Right forelimb (tissue), 1 donor: ENCODE measurements at places on chromosomes 5 and 9.
A peak's percentile ranks its signal among the peaks of the same experiment; 100 is the strongest.

DNA sequence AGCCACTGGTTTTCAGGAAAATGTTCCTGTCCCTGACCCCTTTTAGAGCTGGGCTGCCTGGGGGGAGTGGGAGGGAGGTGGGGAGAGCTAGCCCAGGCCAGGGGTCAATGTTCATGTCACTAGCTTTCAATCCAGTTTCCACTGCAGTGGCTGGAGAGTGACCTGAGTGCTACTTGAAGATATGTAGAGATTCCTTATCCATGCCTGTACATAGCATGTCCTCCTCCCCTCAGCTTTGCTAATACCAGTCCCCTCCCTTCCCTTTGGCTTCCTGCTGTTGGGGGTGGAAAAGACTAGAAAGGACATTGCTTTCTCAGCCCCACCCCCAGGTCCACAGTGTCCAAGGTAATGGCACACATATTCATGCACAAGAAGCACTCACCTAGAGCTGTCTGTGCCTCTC is 7.8 kb downstream of the DNAJB5 start:
- DNase-seq = no peak

GRCh38 chr9:120431268-120431667 is 148.7 kb downstream of the CDK5RAP2 start:
- DNase-seq = no peak

- DNase-seq = no peak
Observed at GRCh38 chr5:139795074-139796001, at the start of gene PSD2. Gene PSD2, plus strand, starts transcription at chr5:139795808. Its CDS starts 13,633 bp downstream, at chr5:139809441.

- no peak for DNase-seq
Observed at GRCh38 chr9:123005964-123006363, 27.5 kb upstream of the GPR21 start.

GRCh38 chr9:121201045-121201737 is 478 bp downstream of the RAB14 start:
- peak; percentile 63 for DNase-seq

DNA sequence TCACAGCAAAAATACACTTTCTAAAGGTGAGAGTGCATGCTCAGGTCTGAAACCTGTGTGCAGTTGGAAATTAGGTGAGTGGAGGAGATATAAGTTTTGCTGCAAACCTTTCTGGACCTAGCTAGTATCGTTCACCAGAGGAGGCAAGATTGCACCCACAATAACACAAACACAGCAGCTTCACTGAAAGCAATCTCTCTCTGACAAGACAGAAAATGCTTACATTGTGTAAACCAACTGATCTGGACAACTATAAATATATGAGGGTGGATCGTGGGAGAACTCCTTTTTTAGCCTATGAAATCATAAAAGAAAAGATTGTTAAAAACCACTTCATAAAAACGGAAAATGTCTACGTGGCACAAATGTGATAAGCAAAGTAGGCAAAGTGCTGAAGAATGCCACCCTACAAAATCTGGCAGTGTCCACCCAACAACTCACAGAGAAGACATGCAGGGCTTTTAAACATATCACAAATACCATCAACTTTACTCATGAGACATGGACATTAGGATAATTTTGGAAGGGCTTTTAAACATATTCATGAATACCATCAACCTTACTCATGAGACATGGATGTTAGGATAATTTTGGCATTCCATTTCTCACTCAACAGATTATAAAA is 134.3 kb downstream of the CDH18 start:
- DNase-seq = no peak

- no peak for DNase-seq
Observed at GRCh38 chr9:110700953-110701352, 32.4 kb downstream of the MUSK start.

DNA sequence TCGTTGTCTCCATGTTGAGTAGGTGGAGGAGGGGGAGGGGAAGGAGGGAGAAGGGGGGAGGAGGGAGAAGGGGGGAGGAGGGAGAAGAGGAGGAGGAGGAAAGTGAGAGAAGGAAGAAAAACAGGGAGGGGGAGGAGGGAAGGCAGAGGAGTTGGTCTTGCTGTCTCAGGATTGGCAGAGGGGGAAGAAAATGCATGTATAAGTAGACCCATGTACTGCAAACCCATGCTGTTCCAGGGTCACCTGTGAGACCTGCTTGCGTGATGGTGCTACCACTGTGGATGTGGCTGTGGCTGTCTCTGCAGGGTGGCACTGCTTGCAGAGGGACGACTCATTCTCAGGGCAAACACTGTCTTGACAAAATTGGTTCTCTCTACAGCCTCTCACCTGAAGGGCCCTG is 76.3 kb downstream of the PTCH1 start:
- DNase-seq = no peak

- DNase-seq = no peak
Observed at GRCh38 chr5:40361378-40361777, 318.3 kb upstream of the PTGER4 start.

DNA sequence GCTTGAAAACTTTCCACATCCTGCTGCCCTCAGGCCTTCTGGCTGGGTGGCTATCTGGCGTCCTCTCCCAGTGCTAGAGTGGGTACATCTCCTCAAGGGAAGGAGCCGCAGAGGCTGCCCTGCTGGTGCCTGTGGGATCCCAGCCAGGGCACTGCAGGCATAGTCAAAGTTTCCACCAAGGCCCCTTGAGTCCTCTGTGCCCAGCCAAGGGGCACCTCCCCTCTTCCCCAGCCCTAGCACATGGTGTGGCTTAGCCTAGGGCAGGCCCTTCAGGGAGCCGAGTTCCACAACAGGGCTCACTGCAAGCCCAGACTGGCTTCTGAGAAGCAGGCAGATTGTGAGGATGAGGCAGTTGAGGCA is 103.2 kb downstream of the RGS3 start:
- DNase-seq = peak; percentile 53

DNA sequence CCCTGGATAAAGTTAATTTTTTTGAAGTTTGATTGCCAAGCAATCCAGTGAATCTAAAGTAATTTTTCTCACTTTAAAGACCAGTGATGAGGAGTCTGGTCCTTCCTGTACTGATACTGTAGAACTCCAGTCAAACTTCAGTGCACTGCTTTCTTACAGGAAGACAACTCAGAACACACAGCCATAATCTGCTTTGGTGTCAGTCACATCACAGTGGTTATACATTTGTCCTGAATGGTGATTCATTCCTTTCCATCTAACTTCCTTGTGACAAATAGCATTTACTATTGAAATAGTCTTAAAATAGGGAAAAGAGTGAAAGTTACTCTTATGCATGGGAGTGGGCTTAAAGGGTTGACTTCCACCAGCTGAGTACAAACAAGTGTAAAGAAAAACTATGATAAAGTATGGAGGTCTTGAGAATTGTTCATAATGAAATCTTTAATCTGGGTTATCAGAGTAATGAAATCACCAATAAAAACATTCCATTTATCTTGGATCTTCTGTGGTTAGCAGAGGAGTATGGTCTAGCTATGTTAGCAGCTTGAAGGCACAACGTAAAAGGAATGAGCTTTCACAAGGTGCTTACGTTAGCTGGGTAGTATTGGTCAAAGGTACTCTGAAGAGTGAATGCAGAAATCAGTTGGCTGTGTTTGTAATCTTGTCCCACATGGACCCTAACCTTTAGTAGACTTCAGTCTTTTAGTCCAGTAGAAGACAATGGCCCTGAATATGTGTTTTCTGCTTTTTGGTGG is 41.5 kb downstream of the DCP2 start:
- DNase-seq = no peak

DNA sequence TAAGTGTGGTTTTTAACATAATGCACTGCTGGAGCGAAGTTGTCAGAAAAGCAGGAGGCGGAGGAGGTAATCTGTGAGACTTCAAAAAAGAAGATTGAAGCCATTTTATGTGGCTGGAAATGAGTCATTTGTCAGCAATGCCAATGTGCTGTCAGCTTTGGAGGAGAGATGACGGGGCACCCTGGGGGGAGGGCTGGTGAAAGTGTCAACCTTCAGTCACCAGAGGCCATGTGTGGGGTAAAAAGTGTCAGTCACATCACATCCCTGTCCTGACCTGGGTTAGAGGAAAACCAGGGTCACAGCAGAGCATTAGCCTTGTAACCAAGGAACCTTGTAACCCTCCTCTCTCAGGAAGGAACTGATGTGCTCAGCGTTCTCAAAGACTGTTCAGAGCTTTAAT is 59.1 kb downstream of the TLR4 start:
- DNase-seq = no peak

DNA sequence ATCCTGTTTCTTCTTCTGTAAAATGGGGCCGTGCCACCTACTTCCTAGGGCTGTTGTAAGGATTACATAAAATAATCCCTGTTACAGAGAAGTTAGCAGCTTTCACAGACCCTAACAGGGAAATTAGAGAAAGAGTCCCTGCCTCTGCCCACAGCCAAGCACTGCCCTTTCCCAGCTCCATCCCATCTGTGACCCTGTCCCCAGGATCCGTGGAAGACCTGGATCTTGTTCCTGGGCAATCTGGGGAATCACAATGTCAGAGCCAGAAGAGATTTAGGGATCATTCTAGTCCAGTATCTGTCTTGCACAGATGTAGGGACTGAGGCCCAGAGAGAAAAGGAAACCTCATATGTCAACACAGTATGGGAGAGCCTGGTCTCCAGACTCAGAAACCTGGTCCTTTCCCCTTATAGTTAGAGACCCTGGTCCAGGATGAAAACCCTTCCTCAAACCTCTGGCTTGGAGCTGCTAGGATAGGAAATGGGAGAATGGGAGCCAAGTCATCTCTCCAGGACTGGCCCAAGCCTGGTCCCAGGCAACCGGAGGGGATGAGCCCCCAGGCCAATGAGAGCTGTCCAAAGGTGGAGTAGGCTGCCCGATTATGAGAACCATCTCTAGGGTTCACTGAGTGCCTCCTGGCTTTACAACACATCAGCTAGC is 12.5 kb downstream of the LHX6 start:
- no peak for DNase-seq

GRCh38 chr9:37036776-37037502 is 2.9 kb upstream of the PAX5 start:
- DNase-seq = peak; percentile 61

DNA sequence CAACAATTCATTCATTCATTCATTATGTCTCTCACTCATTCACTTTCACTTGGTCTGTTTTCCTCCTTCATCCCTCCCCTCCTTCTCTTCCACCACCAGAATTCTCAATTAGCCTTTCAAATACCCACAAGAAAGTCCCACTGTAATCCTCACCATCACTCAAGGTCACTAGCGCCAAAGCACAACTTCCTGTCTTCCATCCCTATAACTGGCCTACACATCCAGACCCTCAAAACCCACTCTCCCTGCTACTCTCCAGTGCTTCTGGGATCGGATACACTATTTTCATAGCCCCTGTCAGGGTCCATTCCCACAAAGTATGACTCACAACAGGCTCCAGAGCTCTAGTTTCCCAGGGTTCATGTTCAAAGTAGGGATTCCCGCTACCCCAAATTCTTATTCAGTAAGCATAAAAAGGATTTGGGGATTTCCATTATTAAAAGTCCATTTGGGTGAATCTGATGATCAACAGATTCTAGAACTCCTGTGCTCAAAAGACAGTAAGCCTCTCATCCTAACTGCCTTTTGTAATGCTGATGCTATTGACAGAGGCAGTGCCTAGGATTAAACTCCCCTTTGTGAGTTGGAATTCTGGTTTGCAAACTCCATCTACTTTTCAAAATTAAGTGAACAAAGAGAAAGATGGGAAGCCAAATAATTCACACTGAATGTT is 250.9 kb downstream of the SEMA5A start:
- no peak for DNase-seq

DNA sequence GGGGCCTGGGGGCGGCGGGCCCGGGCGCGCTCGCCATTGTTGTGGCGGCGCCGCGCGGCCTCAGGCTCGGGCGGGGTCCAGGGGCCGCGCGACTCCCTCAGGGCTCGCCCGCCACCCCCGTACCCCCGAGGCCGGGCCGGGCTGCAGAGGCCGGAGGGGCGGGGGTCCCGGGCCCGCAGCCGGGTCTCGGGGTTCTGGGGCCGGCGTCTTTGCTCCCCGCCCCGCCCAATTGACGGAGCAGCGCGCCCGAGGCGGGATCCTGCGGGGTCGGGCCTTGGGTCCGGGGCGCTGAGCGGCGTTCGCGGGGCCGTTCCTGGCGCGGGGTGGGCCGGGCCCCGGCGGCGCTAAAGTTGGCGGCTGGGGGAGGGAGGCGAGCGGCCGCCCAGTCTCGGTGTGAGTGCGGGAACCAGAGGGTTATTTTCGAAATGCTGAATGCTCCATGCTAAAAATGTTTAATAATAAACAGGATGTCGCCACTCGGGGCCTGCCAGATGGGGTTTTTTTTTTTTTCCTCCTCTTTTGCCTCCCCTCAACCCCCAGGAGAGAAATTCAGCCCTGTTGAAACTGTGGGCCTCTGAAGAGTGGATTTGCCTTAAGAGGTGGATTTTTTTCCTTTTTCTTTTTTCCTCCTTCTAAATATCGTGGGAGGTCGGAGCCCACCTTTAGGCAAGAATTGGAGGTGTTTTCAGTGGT is 724 bp downstream of the PRRC2B start:
- peak; percentile 77 for DNase-seq

DNA sequence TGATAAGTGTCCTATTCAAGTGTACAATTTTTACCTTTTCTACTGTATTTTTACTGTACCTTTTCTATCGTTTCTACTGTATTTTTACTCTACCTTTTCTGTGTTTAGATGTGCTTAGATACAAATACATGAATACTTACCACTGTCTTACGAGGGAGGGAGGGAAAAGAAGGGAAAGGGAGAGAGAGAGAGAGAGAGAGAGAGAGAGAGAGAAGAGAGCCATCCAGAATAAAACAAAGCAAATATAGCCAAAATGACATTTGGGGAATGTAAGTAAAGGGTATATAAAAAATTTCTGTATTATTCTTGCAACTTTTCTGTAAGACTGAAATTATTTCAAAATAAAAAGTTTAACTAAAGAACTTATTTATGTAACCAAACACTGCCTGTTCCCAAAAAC is 121.2 kb downstream of the HOMER1 start:
- no peak for DNase-seq

DNA sequence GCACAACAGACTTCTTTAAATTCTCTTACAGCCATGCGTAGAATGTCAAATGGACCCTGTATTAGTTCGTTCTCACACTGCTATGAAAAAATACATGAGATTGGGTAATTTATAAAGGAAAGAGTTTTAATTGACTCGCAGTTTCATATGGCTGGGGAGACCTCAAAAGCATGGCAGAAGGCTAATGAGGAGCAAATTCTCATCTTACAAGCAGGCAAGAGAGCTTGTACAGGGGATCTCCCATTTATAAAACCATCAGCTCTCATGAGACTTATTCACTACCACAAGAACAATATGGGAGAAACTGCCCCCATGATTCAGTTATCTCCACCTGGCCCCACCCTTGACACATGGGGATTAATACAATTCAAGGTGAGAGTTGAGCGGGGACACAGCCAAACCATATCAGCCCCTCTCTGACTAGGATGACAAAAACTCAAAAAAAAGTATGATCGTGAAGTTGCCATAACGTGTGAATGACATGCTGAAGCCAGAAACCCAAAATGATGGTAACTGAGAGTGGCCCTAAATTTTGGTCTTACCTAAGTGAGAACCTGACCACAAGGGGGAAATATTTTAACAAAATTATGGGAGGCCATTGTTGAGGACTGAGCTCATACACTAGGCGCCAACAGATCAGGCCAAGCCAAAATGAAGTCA is 17.5 kb upstream of the TEX10 start:
- no peak for DNase-seq

DNA sequence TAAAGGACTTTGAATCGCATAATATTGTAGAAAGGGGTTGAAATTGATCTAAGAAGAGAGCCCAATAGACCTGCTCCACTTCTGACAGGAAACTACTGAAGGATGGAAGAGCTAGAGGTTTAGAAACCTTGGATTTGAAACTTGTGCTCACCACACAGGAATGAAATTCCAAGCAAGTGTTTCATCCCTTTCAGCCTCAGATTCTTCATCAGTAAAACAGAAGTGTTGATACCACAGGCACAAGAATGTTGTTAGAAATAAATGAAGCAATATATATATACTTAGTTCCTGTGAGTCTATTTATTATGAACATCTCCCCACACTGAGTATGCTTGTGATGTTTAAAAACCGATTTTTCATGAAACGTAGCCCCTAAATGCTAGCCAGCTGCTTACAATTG is 43.8 kb downstream of the PRRC1 start:
- no peak for DNase-seq
